Globus pallidus (tissue), 1 donor: ENCODE measurements at places on chromosomes 7 and 10.

DNA sequence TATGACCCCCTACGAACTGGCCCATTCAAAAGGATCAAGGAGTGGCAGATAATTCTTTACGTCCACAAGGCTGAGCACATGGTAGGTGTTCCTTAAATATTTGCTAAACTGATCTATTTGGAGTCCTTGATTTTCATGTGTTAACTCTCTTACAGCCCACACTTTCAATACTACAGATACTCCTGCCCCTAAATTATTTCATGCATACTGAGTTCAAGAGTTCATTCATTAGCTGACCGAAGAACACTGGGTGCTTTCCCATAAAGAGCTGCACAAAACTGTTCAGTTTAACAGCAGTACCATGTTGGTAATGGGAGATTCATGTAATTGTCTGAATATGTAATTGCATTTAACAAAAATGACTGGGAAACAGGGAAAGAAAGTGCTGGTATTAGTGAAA is 170.5 kb upstream of the ADO start:
- no peak for DNase-seq

DNA sequence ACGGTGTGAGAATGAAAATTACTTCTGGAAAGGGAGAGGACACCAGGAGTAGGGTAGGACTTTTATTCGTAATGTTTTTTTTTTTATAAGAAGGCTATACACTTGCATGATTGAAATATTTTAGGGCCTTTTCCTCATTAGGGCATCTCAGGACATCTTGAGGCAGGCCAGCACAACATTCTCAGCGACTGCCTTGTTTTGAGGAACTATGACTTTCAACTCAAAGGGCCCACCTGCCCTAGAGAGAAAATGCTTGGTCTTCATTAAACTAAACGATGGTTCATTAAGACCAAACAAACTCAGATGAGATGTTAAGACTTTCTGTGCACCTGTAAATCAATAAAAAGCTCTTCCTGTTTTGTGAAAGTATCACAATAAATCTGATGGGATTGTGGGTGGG is 11.3 kb downstream of the NOD1 start:
- DNase-seq: no peak

DNA sequence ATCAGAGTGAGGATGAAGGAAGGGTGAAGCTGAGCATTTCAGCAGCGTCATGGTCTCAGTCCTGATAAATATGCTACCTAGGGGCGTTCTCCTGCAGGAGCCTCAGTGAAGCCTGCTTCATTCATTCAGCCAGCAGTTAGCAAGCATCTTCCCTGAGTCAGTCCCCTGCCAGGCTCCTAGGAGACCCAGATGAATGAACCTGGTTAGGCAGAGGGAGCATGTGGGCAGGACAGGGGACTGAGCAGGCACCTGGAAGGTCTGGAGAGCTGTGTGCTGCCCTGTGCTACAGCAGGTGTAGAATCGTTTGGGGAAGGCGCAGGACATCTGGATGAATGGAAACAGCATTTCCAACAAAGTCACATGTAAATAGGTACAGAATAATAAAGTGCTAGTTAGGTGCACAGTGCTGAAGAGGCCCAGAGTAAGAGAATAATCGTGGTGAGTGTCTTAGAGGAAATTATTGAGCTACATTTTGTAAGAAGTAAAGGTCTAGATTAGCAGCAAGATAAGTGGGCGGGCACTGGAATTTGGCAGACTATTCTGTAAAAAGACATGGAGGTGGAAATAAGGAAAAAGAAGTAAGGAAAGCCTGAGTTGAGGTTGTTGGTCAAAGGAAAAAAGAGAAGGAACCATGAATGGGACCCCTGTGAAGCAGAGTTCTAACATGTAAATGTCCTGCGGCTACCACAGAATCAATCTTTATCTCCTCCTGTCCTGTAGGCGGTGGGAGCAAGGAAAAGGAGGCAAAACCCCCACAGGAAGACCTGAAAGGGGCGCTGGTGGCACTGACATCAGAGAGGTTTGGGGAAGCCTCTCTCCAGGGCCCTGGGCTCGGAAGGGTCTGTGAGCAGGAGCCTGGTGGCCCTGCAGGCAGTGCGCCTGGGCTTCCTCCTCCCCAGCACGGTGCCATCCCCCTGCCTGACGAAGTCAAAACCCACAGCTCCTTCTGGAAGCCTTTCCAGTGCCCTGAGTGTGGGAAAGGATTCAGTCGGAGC is 12.0 kb downstream of the ZSCAN25 start:
- DNase-seq: no peak

DNA sequence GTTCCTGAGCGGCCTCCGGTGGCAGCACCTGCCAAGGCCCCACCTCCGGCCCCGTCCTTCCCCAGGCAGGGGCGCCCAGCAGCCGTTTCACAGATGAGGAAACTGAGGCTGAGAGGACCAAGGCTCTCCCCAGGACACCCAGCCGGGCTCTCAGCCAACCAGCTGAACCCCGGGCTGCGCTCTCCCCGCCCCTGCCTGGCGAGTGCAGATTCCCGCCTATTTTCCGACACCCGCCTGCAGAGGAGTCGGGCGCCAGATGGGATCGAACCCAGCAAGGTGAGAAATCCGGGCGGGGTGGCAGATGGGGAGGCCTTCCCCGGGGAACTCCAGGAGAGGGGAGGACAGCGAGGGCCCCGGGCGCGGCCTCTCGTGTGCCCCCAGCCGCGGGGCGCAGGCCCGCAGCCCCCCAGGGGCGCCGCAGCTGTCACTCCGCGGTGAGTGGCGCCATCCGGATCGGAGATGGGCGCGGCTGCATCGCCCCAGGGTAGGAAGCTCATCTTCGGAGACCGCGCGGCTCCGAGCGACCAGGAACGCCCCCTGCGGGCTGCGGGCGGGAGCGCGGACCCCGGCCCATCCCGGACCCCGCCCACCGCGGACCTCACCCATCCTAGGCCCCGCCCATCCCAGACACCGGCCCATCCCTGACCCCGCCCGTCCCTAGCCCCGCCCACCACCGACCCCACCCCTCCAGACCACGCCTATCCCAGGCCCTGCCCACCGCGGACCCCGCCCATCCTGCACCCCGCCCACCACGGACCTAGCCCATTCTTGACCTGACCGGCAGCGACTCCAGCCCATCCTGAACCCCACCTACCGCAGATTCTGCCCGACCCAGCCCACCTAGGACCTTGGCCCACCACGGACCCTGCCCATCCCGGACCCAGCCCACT is 90.3 kb downstream of the MICALL2 start:
- DNase-seq: no peak

- DNase-seq: peak; percentile 48
Observed at GRCh38 chr7:150716368-150716767, at the start of gene GIMAP1. Gene GIMAP1, plus strand, starts transcription at chr7:150716613. Its CDS starts 2,435 bp downstream, at chr7:150719048.

- DNase-seq: no peak
Observed at GRCh38 chr7:16636555-16637101, 8.9 kb downstream of the ANKMY2 start.

DNA sequence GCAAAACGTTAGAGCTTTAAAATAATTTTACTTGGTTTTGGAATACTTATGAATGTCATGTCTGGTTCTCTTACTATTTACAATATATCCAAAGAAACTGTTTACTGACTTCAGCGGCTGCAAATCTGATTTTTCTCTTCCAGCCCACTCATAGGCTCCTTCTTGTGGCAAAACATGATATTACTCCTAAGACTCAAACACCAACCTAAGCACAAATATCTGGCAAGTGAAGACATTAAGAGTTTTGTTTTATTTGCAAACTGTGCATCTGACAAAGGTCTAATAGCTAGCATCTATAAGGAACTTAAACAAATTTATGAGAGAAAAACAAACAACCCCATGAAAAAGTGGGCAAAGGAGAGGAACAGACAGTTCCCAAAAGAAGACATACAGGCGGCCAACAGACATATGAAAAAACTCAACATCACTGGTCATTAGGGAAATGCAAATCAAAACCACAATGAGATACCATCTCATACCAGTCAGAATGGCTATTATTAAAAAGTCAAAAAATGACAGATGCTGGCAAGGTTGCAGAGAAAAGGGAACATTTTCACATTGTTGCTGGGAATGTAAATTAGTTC is 20.3 kb upstream of the GJC3 start:
- DNase-seq: no peak

GRCh38 chr7:19144661-19145433 is at the start of gene FERD3L:
Gene FERD3L, minus strand, starts transcription at chr7:19145421. Its CDS starts 59 bp downstream, at chr7:19145362.
- DNase-seq: no peak

GRCh38 chr7:93981480-93981874 is 22.7 kb downstream of the BET1 start:
- no peak for DNase-seq

DNA sequence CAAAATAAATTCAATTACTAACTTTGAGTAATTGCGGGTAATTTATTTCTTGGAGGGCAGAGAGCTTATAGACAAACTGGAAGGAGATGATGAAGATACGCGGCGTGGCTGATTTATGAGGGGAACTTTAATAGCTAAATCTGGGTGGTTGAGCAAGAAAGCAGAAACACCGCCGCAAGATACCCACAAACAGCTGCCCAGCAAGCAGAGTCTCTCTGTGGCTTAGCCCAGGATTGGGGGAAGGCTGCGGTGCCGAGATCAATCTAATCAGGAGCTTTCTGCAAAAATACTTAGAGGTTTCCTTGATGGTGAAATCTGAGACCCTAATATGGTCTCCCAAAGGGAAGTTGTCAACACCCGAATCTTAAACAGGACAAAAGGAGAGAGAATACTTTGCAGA is 94.9 kb upstream of the MGMT start:
- no peak for DNase-seq

GRCh38 chr10:79068203-79068561 is 584 bp upstream of the ZMIZ1 start:
- DNase-seq: no peak

DNA sequence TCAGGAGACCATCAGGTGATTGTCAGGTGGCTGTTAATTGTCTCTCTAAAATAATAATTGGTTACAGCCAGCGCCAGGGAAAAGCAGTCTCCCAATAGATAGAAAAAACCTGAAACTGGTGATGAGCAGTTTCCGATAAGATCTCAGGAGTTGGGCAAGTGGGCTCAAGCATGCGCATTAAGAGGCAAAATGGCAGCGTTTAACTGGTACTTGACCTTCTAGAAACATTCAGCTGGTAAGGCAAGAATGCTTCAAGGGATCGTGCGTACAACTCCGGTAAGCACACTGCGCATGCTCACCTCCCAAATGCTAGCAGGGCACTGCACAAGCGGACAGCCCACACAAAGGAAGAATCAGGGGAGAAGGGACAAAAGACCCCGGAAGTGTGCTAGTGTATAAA is 48.5 kb downstream of the BLNK start:
- no peak for DNase-seq

DNA sequence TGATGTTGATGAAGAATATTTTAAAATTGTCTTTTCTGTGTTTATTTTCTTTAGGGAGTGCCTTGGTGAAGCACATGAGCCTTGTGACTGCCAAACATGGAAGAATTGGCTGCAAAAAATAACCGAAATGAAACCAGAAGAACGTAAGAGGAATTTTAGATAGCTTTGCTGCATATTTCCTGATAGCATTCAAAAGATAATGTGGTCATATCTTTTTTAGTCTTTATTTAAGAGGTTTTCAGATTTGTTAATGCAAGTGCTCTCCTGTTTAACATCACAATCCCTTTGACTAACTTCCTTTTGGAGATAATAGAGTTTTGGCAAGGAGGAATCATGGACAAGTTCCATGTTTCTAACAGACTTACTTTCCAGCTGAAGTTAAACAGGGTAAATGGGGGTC is 85.2 kb upstream of the GATAD1 start:
- no peak for DNase-seq

GRCh38 chr10:72315054-72315453 is 39.7 kb downstream of the DNAJB12 start:
- DNase-seq: no peak

- no peak for DNase-seq
Observed at GRCh38 chr10:79048639-79049550, 19.9 kb upstream of the ZMIZ1 start.

GRCh38 chr7:106012935-106013439 is 49.9 kb downstream of the CDHR3 start:
- no peak for DNase-seq

- no peak for DNase-seq
Observed at GRCh38 chr7:37180828-37181549, 267.7 kb downstream of the ELMO1 start.

DNA sequence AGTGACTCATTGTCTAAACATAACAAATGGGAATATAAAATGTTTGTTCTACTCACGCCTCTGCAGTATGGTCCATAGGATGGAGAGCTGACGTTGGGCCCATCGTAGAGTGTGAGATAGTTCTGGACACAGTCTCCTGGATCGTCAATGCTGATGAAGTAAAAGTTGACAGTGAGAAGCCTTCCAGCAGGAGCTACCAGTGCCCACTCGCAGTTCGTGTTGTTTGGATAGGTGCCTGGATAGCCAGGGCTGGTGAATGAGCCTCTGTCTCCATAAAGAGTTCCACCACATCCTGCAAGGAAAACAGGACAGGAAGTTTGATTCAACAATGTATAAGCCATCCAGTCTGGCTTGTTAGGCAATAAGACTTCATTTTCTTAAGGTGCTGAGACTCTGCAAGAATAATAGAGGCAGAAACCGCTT is 79.6 kb downstream of the OR13A1 start:
- DNase-seq: peak; percentile 11

GRCh38 chr10:71338728-71339495 is 19.9 kb downstream of the SLC29A3 start:
- no peak for DNase-seq

DNA sequence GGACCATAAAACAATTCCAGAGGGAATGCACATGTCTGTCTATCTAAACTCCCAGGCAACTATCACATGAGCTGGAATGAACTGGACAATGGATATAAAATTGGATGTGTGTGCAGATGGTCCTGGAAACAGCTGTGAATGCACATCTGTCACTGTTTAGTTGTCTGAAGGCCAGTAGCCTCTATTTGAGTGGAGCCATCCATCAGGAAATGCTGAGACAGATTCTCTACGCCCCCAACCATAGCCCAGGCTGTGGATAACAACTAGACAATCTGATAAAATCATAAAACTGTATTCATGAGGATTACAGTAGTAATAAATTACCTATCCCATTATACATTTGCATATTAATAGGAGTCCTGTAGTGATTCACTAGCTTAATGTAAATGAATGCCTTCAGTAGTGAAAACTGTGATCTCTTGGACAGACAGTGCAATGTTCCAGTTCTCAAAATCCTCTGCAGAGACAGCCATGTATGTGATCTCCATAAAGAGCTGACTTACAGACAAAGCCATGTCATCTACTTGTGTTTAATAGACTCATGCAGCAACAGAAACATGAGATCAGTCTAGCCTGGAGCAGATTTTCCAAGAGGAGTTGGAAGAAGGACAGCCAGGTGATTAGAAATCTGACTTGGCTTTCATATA is 907.6 kb downstream of the KCNMA1 start:
- no peak for DNase-seq

- DNase-seq: no peak
Observed at GRCh38 chr10:103510791-103511752, 17.6 kb downstream of the NEURL1 start.

DNA sequence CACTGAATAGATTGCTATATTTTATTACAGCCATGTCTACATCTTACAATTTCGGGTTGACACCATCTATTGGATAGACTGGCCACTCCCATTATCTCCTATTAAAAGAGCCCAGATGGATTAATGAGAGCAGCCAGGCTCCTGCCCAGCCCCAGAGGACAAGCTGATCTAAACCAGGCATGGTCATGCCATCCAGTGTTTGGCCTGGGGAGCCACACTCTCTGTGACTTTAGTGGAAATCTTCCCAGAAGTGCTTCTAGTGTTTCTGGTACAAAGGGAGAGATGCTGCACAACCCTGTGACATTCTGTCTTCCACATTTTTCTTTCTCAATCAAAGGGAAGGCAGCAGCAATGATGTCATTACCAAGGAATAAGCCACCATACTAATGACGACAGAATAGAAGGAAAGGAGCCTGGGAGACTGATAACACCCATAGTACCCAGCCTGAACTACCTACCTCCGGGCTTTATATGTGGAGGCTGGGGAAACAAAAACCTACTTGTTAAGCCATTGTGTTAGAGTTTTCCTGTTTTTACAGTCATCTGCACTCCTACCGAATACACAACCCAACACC is 5.0 kb downstream of the NEBL start:
- no peak for DNase-seq
